ENCODE measurements at places on chromosomes 16 and 17.

GRCh38 chr17:65519462-65519861, 42.0 kb downstream of the AXIN2 start:
- no peak overlapping the region for H3K27ac ChIP-seq
- no peaks in the 10 kb centered on the region for H3K27me3 ChIP-seq
- no peak for DNase-seq
- peaks cover 31% of the 10 kb centered on the region for H3K4me1 ChIP-seq

GRCh38 chr17:34167354-34167753, 87.7 kb upstream of the CCL2 start:
- no peak for DNase-seq
- no peak overlapping the region for H3K27ac ChIP-seq
- H3K27me3 ChIP-seq = no peaks in the 10 kb centered on the region
- no peak overlapping the region for H3K4me3 ChIP-seq
- no peaks in the 10 kb centered on the region for H3K36me3 ChIP-seq

- H3K4me3 ChIP-seq = no peak overlapping the region
- H3K4me1 ChIP-seq = peaks cover 11% of the 10 kb centered on the region
- no peaks in the 10 kb centered on the region for H3K36me3 ChIP-seq
- H3K27me3 ChIP-seq = no peaks in the 10 kb centered on the region
- no peak for DNase-seq
Observed at GRCh38 chr16:66416939-66417700, 10.0 kb upstream of the BEAN1 start.

- no peaks in the 10 kb centered on the region for H3K36me3 ChIP-seq
- H3K27me3 ChIP-seq = no peaks in the 10 kb centered on the region
- H3K27ac ChIP-seq = no peak overlapping the region
- no peak for DNase-seq
Observed at GRCh38 chr17:71869841-71870545, 250.8 kb upstream of the SOX9 start.

DNA sequence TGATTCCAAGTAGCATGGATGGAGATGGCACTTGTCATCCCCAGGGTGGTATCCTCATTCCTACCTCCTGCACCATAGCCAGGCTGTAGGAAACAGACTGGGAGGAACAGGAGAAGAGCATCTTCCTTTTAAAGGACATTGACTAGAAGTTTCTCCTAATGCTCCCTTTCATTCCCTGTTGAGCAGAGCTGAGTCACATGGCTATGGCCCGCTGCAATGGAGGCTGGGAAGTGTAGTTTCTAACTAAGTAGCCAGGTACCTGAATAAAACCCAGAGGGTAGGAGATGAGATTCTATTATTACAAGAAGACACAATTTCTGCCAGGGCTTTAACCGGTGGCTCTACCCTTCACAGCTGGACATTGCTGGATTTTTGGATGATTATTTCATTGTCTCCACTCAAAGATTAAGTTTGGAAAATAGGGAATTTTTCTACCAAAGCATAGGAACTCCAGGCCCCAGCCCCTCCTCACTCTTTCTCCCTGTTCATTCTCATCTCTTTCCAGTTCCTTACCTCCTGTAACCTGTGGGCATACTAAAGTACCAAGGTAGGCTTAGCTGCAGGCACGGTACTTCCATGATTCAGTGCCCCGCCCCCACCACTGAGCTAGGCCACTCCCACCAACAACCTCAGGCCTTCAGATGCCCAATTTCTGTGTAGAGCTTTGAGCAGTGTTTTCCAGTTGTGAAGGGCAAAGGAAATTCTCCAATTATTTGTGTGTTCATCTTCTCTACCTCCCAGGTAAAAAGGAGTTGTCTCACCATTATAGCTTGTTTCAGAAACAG, 378.3 kb downstream of the CDH13 start:
- no peak overlapping the region for H3K4me3 ChIP-seq
- H3K27me3 ChIP-seq = no peaks in the 10 kb centered on the region
- H3K27ac ChIP-seq = no peak overlapping the region
- H3K36me3 ChIP-seq = no peaks in the 10 kb centered on the region

DNA sequence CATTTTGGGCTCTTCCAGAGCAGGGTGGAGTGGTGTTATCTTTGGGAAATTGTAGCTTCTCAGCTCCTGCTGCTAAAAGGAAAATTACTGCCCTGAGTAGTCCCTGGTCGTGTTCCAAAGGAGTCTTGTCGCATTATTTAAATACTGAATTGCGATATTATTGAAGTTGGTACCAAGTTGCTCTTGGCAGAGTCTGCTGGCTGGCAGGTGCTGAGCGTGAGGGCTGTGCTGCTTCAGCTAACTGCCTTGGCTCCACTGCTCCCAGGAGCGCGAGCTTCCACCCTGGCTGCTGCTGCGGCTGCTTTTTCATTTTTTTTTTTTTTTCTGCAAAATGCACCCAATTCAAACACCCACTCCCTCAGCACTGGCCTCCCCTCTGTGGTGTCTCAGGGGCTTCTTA, 289.8 kb downstream of the MAF start:
- peaks cover 19% of the 10 kb centered on the region for H3K4me1 ChIP-seq
- H3K4me3 ChIP-seq = no peak overlapping the region
- no peak overlapping the region for H3K27ac ChIP-seq
- H3K36me3 ChIP-seq = no peaks in the 10 kb centered on the region
- no peaks in the 10 kb centered on the region for H3K27me3 ChIP-seq

GRCh38 chr16:89052890-89053724, 40.5 kb upstream of the ACSF3 start:
- no peak overlapping the region for H3K27ac ChIP-seq
- no peaks in the 10 kb centered on the region for H3K27me3 ChIP-seq
- no peak for DNase-seq

- H3K4me1 ChIP-seq = no peaks in the 10 kb centered on the region
- no peaks in the 10 kb centered on the region for H3K36me3 ChIP-seq
- no peaks in the 10 kb centered on the region for H3K27me3 ChIP-seq
- H3K4me3 ChIP-seq = no peak overlapping the region
- H3K27ac ChIP-seq = no peak overlapping the region
Observed at GRCh38 chr16:87560428-87561199, 41.7 kb upstream of the JPH3 start.

- H3K4me3 ChIP-seq = no peak overlapping the region
- H3K27ac ChIP-seq = peak overlapping the region; percentile 92
- DNase-seq = peak; percentile 34
- no peaks in the 10 kb centered on the region for H3K27me3 ChIP-seq
Observed at GRCh38 chr17:45131616-45132319, 547 bp downstream of the PLCD3 start.

GRCh38 chr17:76353599-76354316, at the start of gene PRPSAP1:
Gene PRPSAP1, minus strand, starts transcription at chr17:76353916. Its CDS starts 213 bp downstream, at chr17:76353703.
- no peaks in the 10 kb centered on the region for H3K27me3 ChIP-seq
- H3K4me1 ChIP-seq = peaks cover 16% of the 10 kb centered on the region
- H3K36me3 ChIP-seq = no peaks in the 10 kb centered on the region
- peak; percentile 82 for DNase-seq
- H3K27ac ChIP-seq = peak within 1 kb of the TSS; percentile 77

GRCh38 chr17:79116575-79117368, 42.1 kb downstream of the ENGASE start:
- H3K4me1 ChIP-seq = no peaks in the 10 kb centered on the region
- no peaks in the 10 kb centered on the region for H3K36me3 ChIP-seq
- DNase-seq = no peak
- H3K4me3 ChIP-seq = no peak overlapping the region
- H3K27ac ChIP-seq = no peak overlapping the region
- H3K27me3 ChIP-seq = no peaks in the 10 kb centered on the region

DNA sequence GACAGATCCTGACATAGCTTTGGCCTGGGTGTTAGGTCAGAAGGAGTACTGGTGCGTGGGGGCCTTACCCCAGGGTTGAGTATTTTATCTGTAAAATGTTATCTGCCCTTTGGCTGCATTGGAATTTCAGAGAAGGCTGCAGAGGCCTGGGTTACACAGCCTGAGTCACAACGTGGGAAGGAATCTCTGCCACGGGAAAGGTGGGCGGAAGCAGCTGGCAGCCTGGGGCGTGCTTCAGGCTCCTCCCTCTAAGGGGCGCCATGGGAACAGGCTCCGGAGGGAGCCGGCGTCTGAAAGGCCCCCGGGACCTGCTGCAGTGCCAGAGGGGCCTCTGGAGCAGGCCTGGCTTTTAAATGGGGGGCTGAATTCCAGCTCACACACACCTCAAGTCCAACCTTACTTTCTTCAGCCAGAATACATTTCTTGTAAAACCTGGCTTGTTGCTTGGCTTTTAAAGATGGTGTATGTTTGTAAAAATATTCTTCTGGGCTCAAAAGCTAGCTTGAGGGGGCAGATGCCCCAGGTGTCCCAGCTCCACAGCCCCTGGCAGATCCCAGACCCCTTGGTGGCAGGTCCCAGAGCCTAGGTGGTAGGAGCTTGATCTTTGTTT, 142.2 kb downstream of the RAB11FIP4 start:
- no peaks in the 10 kb centered on the region for H3K4me1 ChIP-seq
- H3K27me3 ChIP-seq = no peaks in the 10 kb centered on the region
- H3K36me3 ChIP-seq = peaks cover 40% of the 10 kb centered on the region
- DNase-seq = no peak

GRCh38 chr17:46737326-46737725, 81.2 kb downstream of the WNT3 start:
- H3K27me3 ChIP-seq = no peaks in the 10 kb centered on the region
- no peak for DNase-seq
- H3K4me1 ChIP-seq = no peaks in the 10 kb centered on the region
- H3K4me3 ChIP-seq = no peak overlapping the region
- no peak overlapping the region for H3K27ac ChIP-seq
- no peaks in the 10 kb centered on the region for H3K36me3 ChIP-seq

- no peak for DNase-seq
- H3K27me3 ChIP-seq = no peaks in the 10 kb centered on the region
- no peak overlapping the region for H3K27ac ChIP-seq
- no peaks in the 10 kb centered on the region for H3K36me3 ChIP-seq
Observed at GRCh38 chr17:10668775-10669174, 11.7 kb upstream of the MYH3 start.

DNA sequence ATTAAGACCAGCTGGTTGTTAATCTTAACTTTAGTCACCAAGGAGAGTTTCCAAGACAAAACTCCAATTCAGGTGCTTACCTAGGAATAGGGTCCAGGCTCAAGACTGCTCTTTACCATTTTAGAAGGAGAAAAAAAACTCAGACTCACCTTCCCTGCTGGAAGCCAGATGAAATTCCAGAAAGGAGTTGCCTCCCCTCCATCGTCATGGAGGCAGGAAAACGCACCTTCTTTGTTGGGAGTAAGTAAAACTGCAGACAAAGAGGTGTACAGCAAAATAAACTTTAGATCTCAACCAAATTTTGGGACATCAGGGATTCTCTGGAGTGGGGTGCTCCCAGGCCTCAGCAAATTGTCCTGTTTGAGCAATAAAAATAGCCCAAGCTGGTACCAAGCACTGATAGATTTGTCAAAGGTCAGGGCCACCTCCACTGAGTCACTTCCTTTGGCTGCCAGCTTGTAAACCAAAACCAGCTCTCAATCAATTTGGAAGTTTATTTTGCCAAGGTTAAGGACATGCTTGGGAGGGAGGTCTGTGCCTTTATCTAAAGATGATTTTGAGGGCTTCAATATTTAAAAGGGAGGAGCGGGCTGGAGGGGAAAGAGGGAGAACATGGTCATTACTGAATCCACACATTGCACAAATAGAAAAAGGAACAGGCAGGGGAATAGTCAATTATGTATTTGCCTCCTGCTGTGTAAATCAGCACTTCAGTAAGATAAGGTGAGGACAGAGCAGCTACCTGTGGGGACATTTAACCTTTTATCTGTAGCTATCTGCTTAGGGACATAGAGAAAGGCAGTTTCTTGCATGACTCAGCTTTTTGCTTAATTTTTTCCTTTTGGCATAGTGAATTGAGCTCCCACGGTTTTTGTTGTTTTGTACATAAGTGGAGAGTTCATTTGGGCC, 1.5 kb upstream of the ALDH3A2 start:
- H3K27me3 ChIP-seq = no peaks in the 10 kb centered on the region
- H3K36me3 ChIP-seq = no peaks in the 10 kb centered on the region
- no peak overlapping the region for H3K27ac ChIP-seq
- no peak for DNase-seq
- H3K4me1 ChIP-seq = peaks cover 26% of the 10 kb centered on the region
- no peak overlapping the region for H3K4me3 ChIP-seq

GRCh38 chr17:22703786-22704441, 1011.6 kb downstream of the KCNJ18 start:
- no peak for DNase-seq
- H3K4me1 ChIP-seq = no peaks in the 10 kb centered on the region
- no peaks in the 10 kb centered on the region for H3K36me3 ChIP-seq
- no peak overlapping the region for H3K4me3 ChIP-seq
- H3K27ac ChIP-seq = no peak overlapping the region

- no peaks in the 10 kb centered on the region for H3K27me3 ChIP-seq
- DNase-seq = no peak
- peaks cover 43% of the 10 kb centered on the region for H3K4me1 ChIP-seq
- peak overlapping the region; percentile 88 for H3K4me3 ChIP-seq
- H3K27ac ChIP-seq = peak overlapping the region; percentile 82
Observed at GRCh38 chr17:44200478-44201155, 933 bp upstream of the ATXN7L3 start.

- H3K36me3 ChIP-seq = no peaks in the 10 kb centered on the region
- H3K27ac ChIP-seq = no peak overlapping the region
- H3K4me1 ChIP-seq = no peaks in the 10 kb centered on the region
- no peak for DNase-seq
Observed at GRCh38 chr17:50458270-50458669, 10.4 kb downstream of the CHAD start.

DNA sequence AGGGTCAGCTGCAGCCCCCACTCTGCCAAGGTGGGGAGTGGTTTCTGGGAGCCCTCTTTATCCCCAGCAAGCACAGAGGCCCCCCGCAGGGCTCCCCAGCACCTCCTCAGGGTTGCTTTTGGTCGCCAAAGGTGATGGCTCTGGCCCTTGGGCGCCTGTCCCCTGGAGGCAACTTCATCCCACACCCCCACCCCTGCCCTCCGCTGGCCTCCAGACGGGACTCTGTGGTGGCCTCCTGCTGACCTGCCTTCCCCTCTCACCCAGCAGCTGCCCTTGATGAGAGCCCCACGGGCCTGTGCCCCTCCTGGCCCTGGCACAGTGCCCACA, 7.8 kb upstream of the RHOT2 start:
- no peaks in the 10 kb centered on the region for H3K4me1 ChIP-seq
- no peak overlapping the region for H3K27ac ChIP-seq
- H3K4me3 ChIP-seq = no peak overlapping the region
- no peaks in the 10 kb centered on the region for H3K27me3 ChIP-seq
- no peak for DNase-seq

DNA sequence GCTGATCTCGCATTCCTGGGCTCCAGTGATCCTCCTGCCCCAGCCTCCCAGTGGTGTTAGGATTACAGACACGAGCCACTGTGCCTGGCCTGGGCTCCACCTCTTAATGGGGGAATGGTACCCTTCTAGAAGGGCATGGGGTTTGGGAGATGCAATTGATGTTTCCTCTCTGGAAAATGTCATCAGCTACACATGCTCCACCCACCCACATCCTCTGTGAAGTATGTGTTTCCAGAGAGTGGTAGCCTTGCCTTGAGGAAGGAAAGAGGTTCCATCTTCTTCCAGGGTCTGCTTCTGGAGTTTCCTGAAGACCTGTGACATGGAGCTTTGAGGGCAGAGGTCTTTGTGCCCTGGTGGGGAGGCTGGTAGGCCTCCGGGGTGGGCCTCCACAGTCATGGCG, 45.2 kb upstream of the GSE1 start:
- peaks cover 47% of the 10 kb centered on the region for H3K4me1 ChIP-seq
- no peaks in the 10 kb centered on the region for H3K36me3 ChIP-seq
- no peak for DNase-seq
